NCI-H2081 treated with DMSO at 0.1 percent for 48 hours (cell line): ENCODE measurements at places on chromosomes 5 and 9.
A peak's percentile ranks its signal among the peaks of the same experiment; 100 is the strongest.

- DNase-seq: peak; percentile 2
These were observed 100.3 kb upstream of the PANK3 start for GRCh38 chr5:168679515-168679920.

GRCh38 chr9:11182001-11182400, 569.2 kb upstream of the PTPRD start:
- DNase-seq: no peak

DNA sequence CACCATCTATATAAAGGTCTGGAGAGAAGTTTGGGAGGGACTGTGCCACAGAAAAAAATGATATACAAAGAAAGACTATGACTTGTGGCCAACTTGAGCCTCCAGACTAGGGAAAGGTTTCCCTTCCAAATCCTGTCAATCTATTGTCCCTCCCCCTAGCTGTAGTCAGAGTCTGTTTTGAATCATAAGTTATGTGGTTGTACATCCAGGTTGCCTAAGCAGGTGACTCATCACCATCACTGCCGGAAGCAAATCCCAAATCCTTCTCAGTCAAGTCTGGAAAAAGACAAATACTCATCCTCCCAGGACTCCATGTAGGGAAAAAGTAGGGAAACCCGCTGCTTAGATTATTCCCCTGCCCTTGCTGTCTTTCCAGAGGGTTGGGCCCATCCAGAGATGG, 235.7 kb downstream of the CDK5RAP2 start:
- DNase-seq: no peak

DNA sequence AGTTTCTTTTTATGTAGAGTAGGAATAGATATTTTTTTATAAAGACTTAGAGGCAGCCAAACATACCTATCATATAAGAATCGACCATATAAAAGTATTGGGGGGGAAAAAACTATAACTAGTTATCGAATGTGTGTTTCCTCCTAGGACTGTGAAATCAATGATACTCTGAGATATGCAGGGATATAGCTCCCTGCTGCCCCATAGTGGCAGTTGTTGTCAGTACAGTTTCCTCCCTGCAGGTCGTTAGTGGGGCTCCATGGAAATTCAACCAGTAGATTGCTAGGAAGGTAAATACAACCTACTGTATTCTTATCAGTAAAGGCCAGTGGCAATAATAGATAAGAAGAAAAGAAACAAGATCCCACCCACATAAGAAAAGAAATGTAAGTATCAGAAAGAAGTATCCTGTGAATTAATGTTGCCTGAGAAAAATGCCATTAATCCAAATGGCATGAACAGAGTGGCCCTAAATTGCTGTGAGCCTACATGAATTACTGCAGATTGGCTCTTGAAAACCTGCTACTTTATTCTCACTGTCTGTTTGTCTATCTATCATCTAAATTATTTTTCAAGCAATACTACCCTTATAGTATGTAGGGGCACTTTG, 136.9 kb upstream of the FBN2 start:
- no peak for DNase-seq

DNA sequence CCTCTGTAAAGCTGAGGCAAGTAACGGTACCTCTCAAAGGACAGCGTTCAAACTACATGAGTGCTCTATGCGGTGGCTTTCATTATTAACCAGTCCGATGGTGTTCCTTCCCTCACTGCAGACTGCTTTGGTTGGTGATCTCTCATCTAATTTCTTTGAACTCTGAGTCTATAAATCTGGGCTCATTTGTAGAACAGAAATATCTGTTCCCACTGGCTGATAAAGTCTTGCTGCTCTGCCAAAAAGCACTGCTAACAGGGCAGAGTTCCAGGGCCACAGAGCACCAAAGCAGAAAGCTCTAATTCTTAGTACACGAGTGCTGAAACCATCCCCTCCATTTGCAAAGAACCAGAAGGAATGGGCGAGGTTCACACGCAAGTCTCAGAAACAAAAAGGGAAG, 81.9 kb downstream of the MED27 start:
- DNase-seq: no peak

DNA sequence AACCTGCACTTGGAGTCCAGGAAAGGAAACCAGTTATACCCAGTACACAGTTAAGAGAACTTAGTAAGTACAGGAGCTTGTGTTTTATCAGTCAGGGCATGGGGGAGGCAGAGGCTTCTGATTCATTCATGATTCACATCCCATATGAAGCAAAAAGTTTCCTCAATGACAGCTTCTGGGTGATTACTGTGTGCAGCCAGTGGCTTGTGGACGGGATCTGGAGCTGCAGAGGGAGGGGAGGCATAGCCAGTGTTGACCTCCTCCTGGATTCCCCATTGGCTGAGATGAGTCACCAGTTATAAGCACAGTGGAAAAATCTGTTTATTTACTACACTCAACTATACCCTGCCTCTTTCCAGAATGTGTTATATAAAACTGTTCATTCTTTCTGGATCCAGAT, 17.7 kb downstream of the IL31RA start:
- DNase-seq: no peak

DNA sequence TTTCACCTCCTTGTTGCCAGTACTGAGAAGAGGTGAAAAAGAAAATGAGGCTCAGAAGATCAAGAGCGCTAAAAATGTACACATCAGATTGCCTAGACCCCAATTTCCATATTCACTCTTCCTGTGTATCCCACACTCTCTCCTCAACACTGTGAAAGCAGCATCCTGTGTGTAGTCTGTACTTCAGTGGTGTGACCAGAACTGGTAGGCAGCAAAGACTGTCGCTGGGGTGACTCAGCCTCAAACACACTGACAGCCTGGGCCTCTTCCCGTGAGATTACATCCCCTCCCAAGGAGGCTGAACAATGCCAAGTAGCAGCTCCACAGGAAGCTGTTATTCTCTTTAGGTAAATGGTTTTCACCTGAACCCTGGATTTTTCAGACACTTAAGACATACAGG, 135.5 kb downstream of the CCDC192 start:
- DNase-seq: no peak

DNA sequence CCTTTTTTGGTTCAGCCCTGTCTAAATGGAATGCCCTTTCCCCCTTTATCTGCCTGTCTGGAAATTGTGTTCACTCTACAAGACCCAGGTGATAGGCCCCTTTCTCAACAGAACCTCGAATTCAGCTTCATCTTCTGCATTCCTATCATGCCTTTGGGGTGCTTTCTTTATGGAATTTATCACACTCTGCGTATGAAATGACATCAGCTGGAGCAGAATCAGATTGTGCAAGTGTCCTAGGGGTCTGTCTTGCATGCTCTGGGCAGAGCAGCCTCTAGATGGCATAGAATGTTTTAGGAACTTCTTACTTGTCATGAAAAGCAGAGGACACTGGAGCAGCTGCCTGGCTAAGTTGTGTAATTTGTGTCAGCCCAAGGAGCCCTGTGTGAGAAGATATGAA, 84.9 kb downstream of the ISL1 start:
- DNase-seq: no peak

GRCh38 chr9:136111910-136112309, 6.8 kb downstream of the TMEM250 start:
- no peak for DNase-seq

DNA sequence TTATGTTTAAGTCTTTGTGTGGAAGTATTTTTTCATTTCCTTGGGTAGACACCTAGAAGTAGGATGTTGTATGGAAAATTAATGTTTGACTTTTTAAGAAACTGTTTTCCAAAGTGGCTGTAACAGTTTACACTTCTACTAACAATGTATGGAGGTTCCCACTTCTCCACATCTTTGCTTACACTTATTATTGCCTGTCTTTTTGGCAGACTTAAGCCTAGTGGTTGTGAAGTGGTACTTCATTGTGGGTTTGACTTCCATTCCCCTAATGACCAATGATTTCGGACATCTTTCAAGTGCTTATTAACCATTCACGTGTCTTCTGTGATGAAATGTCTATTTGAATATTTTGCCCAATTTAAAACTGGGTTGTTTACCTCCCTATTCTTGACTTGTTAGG, 91.5 kb upstream of the CDKN2B start:
- no peak for DNase-seq

GRCh38 chr5:40429258-40430100, 250.2 kb upstream of the PTGER4 start:
- DNase-seq: no peak

- no peak for DNase-seq
These were observed 15.5 kb upstream of the FAF2 start for GRCh38 chr5:176432707-176433106.

- no peak for DNase-seq
These were observed at the start of gene SLC1A1 for GRCh38 chr9:4489919-4490704. Gene SLC1A1, plus strand, starts transcription at chr9:4490468. Its CDS starts 212 bp downstream, at chr9:4490680.

DNA sequence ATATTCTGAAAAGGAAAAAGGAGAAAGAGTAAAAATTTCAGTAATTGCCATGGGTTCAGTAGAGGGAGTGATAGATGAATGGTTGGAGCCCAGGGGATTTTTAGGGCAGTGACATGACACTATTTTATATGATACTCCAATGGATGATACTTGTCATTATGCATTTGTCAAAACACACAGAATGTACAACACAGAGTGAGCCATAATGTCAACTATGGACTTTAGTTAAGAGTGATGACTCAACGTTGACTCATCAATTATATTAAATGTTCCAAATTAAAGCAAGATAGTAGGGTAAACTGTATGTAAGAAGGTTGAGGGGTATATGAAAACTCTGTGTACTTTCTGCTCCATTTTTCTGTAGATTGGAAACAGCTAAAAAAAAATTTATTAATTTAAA, 586.4 kb downstream of the TAF11L14 start:
- DNase-seq: no peak

DNA sequence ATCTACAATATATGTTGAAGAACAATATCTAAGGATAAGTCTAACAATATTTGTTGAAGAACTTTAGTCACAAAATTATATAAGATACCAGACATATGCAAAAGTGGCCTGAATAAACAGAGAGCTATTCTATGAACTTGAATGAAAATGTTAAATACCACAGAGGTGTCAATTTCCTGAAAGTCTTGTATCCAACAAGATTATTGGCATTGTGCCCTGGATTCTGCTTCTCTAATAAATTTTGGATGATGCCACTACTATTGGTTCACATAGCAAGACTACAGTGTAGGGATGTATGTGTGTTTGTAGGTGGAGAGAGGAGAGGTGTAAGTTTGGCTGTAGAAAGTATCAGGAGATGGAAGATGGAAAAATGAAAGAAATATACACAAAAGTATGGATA, 731.8 kb upstream of the RGMB start:
- no peak for DNase-seq

DNA sequence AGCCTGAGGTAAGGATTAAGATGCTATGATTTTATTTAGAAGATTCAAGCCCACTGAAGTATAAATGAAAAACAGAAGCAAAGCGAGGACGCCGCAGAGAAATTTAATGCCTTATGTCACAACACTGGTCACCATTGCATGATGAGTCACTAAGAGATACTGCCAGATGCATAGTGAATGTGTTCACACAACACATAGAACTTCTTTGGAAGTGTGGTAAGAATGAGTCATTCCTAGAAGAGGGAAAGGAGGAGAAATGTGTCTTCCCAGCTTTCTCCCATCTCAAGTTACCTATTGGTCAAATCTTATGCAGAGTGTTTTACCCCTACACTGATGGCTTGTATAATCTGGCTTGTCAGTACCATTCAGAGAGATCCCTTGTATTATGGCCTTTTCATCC, 465.3 kb upstream of the ARRDC3 start:
- no peak for DNase-seq

- no peak for DNase-seq
These were observed 16.3 kb upstream of the MAML1 start for GRCh38 chr5:179716286-179716685.

DNA sequence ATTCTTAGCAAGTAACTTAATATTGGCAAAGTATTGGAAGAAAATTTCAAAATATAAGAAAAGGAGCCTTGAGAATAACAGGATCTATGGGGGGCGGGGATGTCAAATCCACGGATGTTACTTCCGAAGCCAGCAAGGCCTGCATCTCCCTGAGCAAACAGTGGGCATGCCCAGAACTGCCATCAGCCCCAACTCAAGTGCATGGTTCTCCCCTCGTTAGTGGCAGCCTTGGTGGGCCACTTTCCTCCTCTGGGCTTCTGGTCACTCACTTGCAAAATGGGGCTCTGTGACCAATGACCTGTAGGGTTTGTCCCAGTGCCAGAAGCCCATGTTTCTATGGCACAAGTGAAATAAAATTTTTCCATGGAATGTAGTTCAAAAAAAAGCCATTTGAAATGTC, 27.2 kb upstream of the MED10 start:
- DNase-seq: no peak

DNA sequence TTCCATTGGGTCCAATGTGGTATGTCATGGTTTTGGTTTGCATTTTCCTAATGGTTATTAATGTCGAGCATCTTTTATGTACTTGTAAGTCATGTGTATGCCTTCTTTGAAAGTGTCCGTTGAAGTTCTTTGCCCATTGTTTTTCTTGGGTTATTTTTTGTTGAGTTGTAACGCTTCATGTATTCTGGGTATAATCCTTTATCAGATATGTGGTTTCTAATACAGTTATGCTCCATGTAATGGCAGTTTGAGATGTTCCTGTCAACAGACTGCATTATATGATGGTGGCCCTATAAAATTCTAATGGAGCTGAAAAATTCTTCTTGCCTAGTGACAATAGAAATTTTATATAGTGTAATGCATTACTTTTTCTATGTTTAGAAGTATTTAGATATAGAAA, 17.2 kb downstream of the RIC1 start:
- DNase-seq: no peak

GRCh38 chr5:31187591-31187990, 5.9 kb upstream of the CDH6 start:
- no peak for DNase-seq

DNA sequence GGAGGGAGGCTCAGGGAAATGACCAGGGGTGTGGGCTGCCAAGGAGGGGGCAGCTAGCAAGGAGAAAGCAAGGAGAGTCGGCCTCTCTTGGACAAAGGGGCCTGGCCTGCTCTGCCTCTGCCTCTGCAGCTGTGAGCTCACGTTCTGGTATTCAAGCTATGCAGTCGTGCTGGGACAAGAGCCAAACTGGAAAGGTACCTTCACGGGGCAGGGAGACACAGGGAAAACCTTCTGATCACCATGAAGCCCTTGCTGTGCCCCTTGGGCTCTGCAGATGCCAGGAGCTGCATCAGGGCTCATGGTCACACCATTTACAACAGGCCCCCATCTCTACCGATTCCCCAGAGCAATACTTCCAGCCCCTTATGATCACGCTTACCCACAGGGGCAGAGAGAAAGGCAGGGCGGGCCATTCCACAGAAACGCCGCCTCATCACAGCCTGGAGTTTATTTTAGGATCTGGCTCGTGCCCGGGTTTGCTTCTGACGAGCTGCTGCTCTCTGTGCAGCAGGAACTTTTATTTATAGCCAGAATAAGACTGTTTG, 63.2 kb downstream of the PRRT1B start:
- no peak for DNase-seq

DNA sequence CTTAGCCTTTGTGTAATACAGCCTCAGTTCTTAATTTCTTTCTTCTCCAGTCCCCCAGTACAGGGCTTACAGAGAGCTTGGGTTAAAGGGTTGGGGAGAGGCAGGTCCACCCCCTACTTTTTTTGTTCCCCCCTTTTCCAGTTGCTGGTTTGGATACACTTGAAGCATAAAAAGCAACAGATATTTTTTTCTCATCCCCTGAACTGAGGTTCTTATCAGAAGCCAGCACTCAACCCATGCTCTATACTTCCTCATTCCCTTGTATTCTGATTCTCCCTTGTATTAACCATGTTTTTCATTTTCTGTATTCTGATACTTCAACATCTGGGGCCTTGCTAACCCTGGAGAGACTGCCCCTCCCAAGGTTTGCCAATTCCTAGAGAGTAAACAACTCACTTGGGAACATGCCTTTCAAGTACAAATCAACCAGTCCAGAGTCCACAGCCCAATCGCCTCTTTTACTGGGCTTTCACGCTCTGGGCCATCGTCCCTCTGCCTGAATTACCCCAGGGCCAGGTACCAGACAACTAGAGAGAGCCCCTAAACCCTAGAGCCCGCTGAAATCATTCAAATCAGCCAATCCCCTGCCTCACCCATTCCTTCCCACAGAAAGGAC, 333.4 kb upstream of the PUM3 start:
- no peak for DNase-seq
